Neural crest cell (in vitro differentiated cells): ENCODE measurements at places on chromosomes 11 and 22. TPM values are rescaled to one million over a fixed set of nuclear protein-coding genes. Genes with fewer than 3 reads are reported as not detected.

Gene P2RY6
- not detected in 2 replicates for total RNA-seq

- peak; percentile 33 for DNase-seq
Observed at GRCh38 chr11:17014321-17014832, at the start of gene PLEKHA7. TSS of gene PLEKHA7 (minus strand) at chr11:17014414. CDS start at chr11:17014401, 13 bp downstream.

Gene ART1
- total RNA-seq = not detected in 2 replicates

Gene ARHGAP42
- 21.6 and 22.6 TPM in 2 replicates for total RNA-seq

Gene EXPH5
- total RNA-seq = 0.68 TPM in 2 replicates

DNA sequence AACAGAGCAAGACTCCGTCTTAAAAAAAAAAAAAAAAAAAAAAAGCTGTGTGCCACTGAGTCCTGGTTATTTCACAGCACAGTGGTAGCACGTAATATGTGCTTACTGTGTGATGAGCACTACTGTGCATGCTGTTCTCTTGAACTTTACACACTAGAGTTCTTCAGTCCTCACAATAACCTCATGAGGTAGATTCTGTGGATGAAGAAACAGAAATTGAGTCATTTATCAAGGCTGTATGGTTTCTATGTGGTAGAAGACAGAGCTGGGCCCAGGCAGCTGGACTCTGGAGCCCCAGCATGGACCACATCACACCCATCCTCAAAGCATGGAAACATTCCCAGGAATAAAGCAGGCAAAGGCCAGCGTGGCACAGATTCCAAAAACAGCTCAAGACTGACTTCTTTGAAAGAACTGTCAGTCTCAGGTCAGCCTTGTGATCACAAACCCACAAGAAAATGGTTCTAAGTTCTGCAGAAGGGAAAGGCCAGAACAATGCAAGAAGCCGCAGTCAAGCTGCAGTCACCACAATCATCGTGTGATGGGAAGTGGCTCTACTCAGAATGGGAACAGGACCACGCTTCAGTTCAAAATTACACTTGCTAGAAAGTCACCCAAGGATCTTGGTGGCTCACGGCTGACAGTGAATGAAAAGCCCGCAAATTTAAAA, 49.5 kb downstream of the MICAL3 start:
- DNase-seq = no peak

DNA sequence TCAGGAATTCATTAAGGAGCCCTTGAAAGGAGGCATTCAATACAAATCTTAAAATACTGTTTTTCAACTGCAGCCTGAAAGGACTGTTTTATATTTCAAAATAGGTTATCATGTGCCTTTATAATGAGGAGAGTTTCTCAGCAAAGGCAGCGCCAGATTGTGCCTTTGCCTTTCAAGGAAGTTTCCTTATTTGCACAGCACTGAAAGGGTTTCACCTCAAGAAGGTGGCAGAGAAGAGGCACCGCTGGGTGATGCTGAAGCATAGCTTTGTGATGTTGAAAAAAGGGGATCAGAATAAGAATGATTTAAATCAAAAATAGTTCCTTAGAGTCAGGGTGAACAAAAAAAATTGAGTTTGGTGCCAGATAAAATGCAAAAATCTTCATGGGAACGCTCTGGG, 601.0 kb upstream of the KIRREL3 start:
- DNase-seq = no peak

Gene MUC2
- total RNA-seq = not detected in 2 replicates

- DNase-seq = no peak
Observed at GRCh38 chr11:86670181-86670580, 2.2 kb downstream of the ME3 start.

Gene PATZ1
- total RNA-seq = 104 and 105 TPM in 2 replicates

Gene RBMXL2
- total RNA-seq = 0.20 and 0.21 TPM in 2 replicates

Gene GLB1L2
- total RNA-seq = 15.4 TPM in 2 replicates

DNA sequence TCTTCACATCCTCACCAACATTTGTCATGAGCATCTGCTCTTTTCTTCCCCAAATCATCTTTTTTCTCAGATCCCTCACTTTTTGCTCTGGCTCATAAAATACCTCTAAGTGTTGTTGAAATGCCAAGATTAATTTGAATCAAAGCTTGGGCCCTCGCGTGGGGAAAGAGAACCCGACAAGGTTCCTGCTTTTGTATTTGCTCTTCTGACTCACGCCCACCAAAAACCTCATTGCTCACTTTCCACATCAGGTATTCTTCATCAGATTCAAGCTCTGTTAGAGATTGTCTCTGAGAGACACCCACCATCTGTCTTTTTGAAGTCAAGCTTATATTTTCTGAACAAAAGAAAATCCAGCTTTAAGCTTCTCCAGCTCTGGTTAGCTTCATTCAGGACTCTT, 52.9 kb upstream of the FBXO3 start:
- no peak for DNase-seq

- DNase-seq = no peak
Observed at GRCh38 chr22:38412435-38413084, 42.4 kb downstream of the KCNJ4 start.

GRCh38 chr11:126443120-126443519, 87.6 kb downstream of the ST3GAL4 start:
- DNase-seq = no peak

GRCh38 chr22:48477031-48477721, 1350.5 kb downstream of the BRD1 start:
- no peak for DNase-seq

Gene C11orf65
- total RNA-seq = 1.0 and 1.1 TPM in 2 replicates

- DNase-seq = no peak
Observed at GRCh38 chr11:113675003-113675561, 31.0 kb downstream of the TMPRSS5 start.

DNA sequence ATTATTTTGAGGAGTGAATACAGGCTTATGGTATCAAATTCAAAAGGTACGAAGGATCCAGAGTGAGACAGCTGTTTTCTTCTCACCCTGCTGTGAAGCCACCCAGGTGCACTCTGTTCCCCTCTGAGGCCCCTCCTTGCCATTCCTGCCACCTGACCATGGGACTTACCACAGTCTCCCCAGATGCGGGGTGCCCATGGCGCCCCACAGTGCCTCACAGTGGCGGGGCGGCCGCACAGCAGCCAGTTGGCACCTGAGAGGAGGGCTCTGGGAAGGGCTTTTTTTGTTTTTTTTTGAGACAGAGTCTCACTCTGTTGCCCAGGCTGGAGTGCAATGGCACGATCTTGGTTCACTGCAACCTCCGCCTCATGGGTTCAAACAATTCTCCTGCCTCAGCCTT, 151.7 kb downstream of the CEP164 start:
- DNase-seq = no peak

Gene PLAAT4
- total RNA-seq = not detected in 2 replicates

GRCh38 chr11:127236776-127237175, 236.2 kb upstream of the KIRREL3 start:
- no peak for DNase-seq
